ENCODE measurements at places on chromosomes 2 and 18. TPM values are rescaled to one million over a fixed set of nuclear protein-coding genes. Genes with fewer than 3 reads are reported as not detected.

MYO3B gene
- total RNA-seq, result under 0.01 TPM

LOXHD1 gene
- total RNA-seq, result not detected

IL36B gene
- not detected for total RNA-seq

WNT6 gene
- total RNA-seq, result not detected

FBLN7 gene
- total RNA-seq, result 3.1 TPM

LRP2 gene
- not detected for total RNA-seq

LGALSL gene
- total RNA-seq, result 8.3 TPM

C2orf78 gene
- not detected for total RNA-seq

ZNF804A gene
- 0.11 TPM for total RNA-seq

SULT1C2 gene
- total RNA-seq, result 0.91 TPM
